Peyer's patch (tissue), 4 donors: ENCODE measurements at places on chromosomes 16 and 17.

DNA sequence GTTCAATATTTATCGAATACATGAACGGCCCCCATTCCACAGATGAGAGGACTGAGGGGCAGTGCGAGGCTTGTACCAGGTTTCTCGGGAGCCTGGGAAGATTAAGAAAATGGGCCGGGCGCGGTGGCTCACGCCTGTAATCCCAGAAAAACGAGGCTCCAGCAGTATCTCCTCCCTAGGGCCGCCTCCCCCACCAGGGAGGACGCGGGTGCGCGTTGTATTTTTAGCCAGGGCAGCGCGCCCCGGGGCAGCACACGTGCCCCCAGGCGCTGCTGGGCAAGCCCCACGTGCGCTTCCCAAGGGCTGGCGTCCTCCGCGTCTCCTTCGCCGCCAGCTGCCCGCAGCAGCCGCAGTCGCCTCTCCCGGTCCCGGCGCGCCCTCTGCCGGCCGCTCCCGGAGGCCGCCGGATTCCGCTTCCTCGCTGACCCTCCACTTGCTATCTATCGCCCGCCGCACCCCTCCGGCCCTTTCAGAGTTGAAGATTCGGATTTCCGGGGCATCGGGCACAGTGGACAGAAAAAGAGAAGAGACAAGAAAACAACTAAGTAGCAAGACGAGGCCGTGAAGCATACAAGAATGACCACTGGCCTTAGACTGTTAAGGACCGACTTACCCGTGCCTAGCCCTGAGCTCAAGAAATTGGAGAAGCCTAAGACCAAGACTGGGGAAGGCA lies 1.9 kb upstream of the YBX2 start:
- H3K4me3 ChIP-seq = peak overlapping the region; percentile 32
- no peaks in the 10 kb centered on the region for H3K36me3 ChIP-seq
- H3K27ac ChIP-seq = no peak overlapping the region
- H3K4me1 ChIP-seq = no peaks in the 10 kb centered on the region
- peak; percentile 90 for DNase-seq
- H3K27me3 ChIP-seq = no peaks in the 10 kb centered on the region

- H3K4me3 ChIP-seq = no peak overlapping the region
- H3K4me1 ChIP-seq = peaks cover 13% of the 10 kb centered on the region
- no peaks in the 10 kb centered on the region for H3K27me3 ChIP-seq
These were observed 15.5 kb upstream of the SPNS2 start for GRCh38 chr17:4483012-4483840.

DNA sequence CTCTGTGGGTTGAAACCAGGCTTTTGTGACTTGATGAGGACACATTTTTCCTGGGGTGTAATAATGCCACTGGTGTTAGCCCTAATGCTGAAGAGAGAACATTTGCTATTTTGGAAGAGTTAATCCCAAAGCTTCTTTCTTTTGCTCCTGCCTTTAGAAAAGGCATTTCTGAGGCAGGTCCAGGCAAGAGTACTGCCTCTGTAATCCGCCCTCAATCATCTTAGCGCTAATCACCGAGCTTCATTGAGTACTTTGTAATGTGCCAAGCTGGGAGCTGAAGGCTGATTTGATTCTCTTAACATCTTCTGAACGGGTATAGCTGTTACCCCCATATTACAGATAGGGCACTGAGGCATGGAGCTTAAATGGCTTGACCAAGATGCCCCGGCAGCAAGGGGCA lies 60.3 kb downstream of the AKAP1 start:
- H3K27ac ChIP-seq = no peak overlapping the region
- no peaks in the 10 kb centered on the region for H3K36me3 ChIP-seq
- no peaks in the 10 kb centered on the region for H3K4me1 ChIP-seq
- no peak for DNase-seq
- no peaks in the 10 kb centered on the region for H3K27me3 ChIP-seq

DNA sequence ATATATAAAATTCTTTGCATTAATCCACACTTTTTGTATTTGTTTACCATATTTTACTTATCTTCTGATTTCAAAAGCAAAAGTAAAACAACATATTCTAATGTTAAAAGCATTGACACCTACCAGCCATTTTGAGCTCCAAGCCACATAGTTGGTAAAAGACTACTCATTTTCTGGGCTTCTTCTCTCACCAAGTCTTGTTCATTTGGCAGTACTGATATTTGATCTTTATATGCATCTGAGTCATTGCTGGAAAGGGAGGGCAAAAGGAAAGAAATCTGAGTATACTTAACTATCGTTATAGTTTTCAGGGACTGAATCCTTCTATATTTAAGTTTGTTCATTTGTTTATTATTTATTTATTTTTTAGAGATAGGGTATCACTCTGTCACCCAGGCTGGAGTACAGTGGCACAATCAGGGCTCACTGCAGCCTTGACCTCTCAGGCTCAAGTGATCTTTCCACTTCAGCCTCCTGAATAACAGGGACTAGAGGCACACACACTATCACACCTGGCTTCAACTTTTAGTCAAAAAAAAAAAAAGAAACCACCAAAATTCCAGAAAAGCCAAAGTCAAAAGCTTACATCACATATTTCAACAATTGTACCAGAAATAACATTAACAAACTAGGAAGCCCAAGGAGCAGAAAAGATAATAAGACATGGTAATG lies 121.0 kb upstream of the TOB1 start:
- no peaks in the 10 kb centered on the region for H3K27me3 ChIP-seq
- H3K27ac ChIP-seq = no peak overlapping the region
- no peak for DNase-seq
- no peaks in the 10 kb centered on the region for H3K4me1 ChIP-seq

- DNase-seq = no peak
- no peaks in the 10 kb centered on the region for H3K36me3 ChIP-seq
- no peak overlapping the region for H3K4me3 ChIP-seq
- H3K4me1 ChIP-seq = no peaks in the 10 kb centered on the region
- no peaks in the 10 kb centered on the region for H3K27me3 ChIP-seq
These were observed 21.3 kb upstream of the C1QTNF8 start for GRCh38 chr16:1117176-1117900.

DNA sequence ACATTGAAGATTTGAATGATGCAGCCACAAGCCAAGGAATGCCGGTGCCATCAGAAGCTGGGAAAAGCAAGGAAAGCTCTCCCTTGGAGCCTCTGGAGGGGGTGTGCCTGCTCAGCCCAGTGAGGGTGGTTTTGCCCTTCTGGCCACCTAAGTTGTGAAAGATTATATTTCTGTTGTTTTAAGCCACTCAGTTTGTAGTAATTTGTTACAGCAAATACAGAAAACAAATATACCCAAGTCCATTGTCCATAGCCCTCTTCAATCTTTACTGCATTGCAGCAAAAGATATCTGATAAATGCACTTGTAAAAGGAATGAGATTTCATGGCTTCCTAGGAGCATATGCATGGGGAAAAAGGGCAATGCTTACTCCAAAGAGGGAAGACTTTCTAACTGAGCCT lies 447.9 kb downstream of the HAPSTR1 start:
- DNase-seq = no peak

DNA sequence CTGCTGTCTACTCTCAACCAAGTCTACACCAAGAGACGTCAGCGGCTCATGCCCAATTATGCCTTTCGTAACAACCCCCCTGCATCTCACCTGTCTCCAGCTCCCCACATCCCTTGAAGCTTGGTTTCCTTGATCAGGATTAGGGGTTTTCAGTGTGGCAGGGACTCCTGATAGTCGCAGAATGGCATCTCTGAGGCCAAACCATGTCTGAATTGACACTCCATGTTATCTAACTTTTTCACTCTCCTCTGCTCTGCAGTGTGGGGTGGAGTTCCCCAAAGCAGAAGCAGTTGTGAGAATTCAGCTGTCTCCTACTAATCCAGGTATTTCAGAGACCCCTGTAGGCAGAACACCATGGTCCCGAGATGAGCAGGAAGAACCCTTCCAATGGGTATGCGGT lies 5.6 kb upstream of the AHSP start:
- no peaks in the 10 kb centered on the region for H3K4me1 ChIP-seq
- no peak for DNase-seq
- no peak overlapping the region for H3K27ac ChIP-seq
- no peak overlapping the region for H3K4me3 ChIP-seq

GRCh38 chr17:17682293-17682736 lies 1.1 kb downstream of the RAI1 start:
- DNase-seq = peak; percentile 71
- peak overlapping the region; percentile 94 for H3K27ac ChIP-seq
- H3K36me3 ChIP-seq = no peaks in the 10 kb centered on the region
- H3K4me1 ChIP-seq = peaks cover 4% of the 10 kb centered on the region
- H3K4me3 ChIP-seq = peak overlapping the region; percentile 70

- no peaks in the 10 kb centered on the region for H3K4me1 ChIP-seq
- DNase-seq = peak; percentile 78
- H3K4me3 ChIP-seq = peak overlapping the region; percentile 40
- no peaks in the 10 kb centered on the region for H3K27me3 ChIP-seq
- H3K27ac ChIP-seq = no peak overlapping the region
- H3K36me3 ChIP-seq = no peaks in the 10 kb centered on the region
These were observed 11.9 kb upstream of the NSRP1 start for GRCh38 chr17:30104575-30105339.

- peaks cover 3% of the 10 kb centered on the region for H3K4me1 ChIP-seq
- no peak overlapping the region for H3K4me3 ChIP-seq
- no peak for DNase-seq
These were observed 22.7 kb upstream of the CD300E start for GRCh38 chr17:74646231-74646630.

GRCh38 chr16:26070302-26071100 lies 378.7 kb downstream of the HS3ST4 start:
- H3K4me1 ChIP-seq = no peaks in the 10 kb centered on the region
- no peaks in the 10 kb centered on the region for H3K36me3 ChIP-seq
- H3K4me3 ChIP-seq = no peak overlapping the region
- H3K27ac ChIP-seq = no peak overlapping the region
- no peaks in the 10 kb centered on the region for H3K27me3 ChIP-seq

GRCh38 chr16:80586476-80586875 lies 45.7 kb downstream of the DYNLRB2 start:
- no peaks in the 10 kb centered on the region for H3K27me3 ChIP-seq
- no peaks in the 10 kb centered on the region for H3K4me1 ChIP-seq
- H3K36me3 ChIP-seq = no peaks in the 10 kb centered on the region
- H3K27ac ChIP-seq = no peak overlapping the region

DNA sequence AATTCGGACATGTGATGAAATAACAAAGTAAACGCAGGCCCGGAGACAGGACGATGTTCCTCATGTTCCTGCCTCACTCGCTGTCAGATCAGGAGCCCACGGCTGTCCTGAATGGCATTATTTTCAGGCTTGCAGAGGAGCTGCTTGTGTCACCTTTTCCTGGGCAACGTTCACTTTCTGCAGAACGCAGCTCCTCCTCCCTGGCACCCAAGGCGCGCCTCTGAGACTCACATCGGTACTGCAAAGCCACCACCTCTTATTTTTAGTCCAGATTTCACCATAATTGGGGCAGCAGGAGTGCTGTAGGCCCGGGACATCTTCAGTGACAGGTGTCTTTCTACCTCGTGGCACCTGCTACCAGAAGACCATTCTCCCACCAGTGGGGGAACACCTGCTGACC lies 8.0 kb upstream of the C16orf96 start:
- no peaks in the 10 kb centered on the region for H3K27me3 ChIP-seq
- no peak overlapping the region for H3K27ac ChIP-seq

DNA sequence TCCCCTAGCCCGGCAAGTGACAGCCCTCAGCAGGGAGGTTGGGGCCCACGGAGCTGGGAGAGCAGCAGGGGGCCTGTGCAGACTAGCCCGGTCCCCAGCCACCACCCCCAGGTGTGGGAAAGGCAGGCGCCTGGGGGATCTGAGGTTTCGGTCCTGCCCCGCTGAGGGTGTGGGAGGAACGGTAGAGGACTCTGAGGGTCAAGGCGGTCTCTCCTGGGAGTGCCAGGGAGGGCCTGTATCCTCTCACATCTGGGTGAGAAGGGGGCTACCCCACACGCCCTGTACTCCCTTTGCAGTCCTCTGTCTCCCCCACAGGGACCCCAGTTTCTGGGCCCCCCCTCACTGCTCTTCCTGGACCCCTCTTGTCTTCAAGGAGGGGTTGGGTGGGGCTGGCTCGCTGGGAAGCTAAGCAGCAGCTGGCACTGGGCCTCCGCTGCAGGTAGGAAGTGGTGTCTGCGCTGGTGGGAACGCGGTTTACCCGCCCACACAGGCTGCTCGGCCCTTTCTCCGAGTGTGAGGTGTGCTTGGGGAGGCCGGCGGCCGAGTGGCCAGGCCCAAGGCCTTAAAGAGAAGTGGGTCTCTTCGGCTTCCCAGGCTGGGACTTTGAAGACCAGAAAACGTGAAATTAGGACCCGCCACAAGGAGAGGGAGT lies 15.4 kb downstream of the CD7 start:
- no peaks in the 10 kb centered on the region for H3K36me3 ChIP-seq
- DNase-seq = peak; percentile 81
- no peaks in the 10 kb centered on the region for H3K27me3 ChIP-seq

GRCh38 chr17:68771867-68772515 lies 170.8 kb upstream of the FAM20A start:
- H3K27ac ChIP-seq = peak overlapping the region; percentile 6
- no peaks in the 10 kb centered on the region for H3K4me1 ChIP-seq
- no peak overlapping the region for H3K4me3 ChIP-seq
- H3K36me3 ChIP-seq = no peaks in the 10 kb centered on the region

GRCh38 chr17:45809499-45809898 lies 25.4 kb downstream of the CRHR1 start:
- H3K27me3 ChIP-seq = no peaks in the 10 kb centered on the region
- no peak overlapping the region for H3K27ac ChIP-seq
- no peaks in the 10 kb centered on the region for H3K36me3 ChIP-seq
- no peak for DNase-seq
- no peak overlapping the region for H3K4me3 ChIP-seq

- no peaks in the 10 kb centered on the region for H3K36me3 ChIP-seq
- no peak for DNase-seq
- no peak overlapping the region for H3K27ac ChIP-seq
These were observed 6.8 kb downstream of the FN3KRP start for GRCh38 chr17:82723169-82723807.

- peaks cover 7% of the 10 kb centered on the region for H3K4me1 ChIP-seq
- peak; percentile 83 for DNase-seq
- peaks cover 10% of the 10 kb centered on the region for H3K36me3 ChIP-seq
- no peak overlapping the region for H3K4me3 ChIP-seq
These were observed 1.7 kb upstream of the NLRC3 start for GRCh38 chr16:3578610-3579551.

DNA sequence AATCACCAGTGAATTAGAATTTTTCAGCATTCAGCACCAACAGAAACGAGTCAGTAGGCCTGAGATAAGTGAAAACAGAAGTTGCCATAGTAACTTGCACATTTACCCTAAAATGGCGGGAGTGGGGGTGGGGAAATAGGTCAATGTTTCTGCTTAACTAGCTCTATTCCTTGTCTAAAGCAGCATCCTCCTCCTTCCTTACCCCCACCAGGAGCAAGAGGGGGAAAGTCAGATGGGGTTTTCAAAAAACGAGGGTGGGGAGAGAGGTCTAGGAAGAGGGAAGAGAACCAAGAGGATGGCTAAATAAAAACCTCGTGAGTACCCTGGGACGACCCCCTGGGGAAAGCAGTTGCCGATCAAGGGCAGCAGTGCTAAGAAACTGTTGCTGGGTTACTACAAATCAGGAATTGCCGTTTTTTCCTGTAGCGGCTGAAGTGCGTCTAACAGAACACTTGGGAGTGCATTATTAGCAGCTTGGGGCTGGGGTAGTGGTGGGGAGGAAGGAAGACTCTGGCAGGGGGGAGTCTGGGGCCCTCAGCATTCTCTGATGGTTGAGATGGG lies 34.4 kb upstream of the MNT start:
- H3K4me1 ChIP-seq = no peaks in the 10 kb centered on the region
- DNase-seq = no peak

GRCh38 chr17:4895657-4896331 lies 3.5 kb upstream of the C17orf107 start:
- H3K4me3 ChIP-seq = no peak overlapping the region
- DNase-seq = no peak
- no peak overlapping the region for H3K27ac ChIP-seq
- H3K27me3 ChIP-seq = no peaks in the 10 kb centered on the region
